Colonic mucosa (tissue), 4 donors: ENCODE measurements at places on chromosomes 2 and 18. TPM values are rescaled to one million over a fixed set of nuclear protein-coding genes. Genes with fewer than 3 reads are reported as not detected.

DNA sequence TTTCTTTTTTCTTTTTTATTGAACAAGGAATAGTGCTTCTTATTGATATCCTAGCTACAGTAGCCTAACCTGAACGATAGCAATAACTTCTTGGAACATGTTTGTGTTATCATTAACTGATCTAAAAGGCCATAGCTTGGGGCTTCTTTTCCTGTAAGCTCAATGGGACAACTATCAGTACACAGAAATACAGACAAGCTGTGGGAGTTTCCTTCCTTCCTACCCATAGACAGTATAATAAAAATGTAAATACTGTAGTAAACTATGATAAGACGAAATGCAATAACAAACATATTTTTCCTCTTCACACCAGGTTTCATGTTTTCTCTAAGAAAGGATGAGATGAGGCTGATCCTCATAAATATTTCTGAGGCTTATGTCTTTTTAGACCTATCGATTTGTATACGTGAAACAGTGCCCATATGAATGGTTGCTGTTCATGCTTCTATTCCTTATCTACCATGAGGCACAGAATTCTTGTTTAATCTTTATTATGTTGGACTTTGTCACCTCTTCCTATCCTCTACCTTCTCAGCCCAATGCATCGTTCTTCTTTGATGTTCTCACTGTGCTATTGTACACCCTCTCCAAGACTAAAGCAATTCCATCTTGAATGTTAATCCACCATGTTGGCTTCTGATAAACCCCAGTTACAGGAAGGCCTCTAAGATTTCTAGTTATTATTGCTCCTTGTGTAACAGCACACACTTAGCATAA is 361.4 kb downstream of the DCC start:
- H3K4me1 ChIP-seq = no peaks in the 10 kb centered on the region
- DNase-seq = no peak
- no peak overlapping the region for H3K27ac ChIP-seq
- H3K27me3 ChIP-seq = no peaks in the 10 kb centered on the region
- H3K36me3 ChIP-seq = no peaks in the 10 kb centered on the region
- H3K4me3 ChIP-seq = no peak overlapping the region

DNA sequence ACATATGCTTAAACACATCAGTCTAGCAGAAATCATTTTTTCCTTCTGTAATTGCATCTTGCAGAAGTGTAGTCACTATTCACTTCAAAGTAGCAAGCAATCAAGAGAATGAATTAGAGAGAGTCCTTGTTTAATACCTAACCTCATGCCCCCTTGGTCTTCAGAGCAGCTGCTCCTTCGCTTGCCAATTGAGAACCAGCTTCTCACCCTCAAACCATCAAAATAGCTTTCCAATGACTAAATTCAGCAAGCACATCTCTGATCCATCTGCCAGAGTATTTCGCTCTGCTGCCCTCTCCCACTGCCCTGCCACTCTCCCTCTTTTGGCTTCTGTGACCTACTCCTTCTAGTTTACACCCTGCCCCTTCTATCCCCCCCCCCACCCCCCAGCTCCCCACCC is 120.7 kb upstream of the AGAP1 start:
- no peaks in the 10 kb centered on the region for H3K36me3 ChIP-seq
- DNase-seq = no peak
- H3K4me3 ChIP-seq = no peak overlapping the region
- H3K4me1 ChIP-seq = no peaks in the 10 kb centered on the region

DNA sequence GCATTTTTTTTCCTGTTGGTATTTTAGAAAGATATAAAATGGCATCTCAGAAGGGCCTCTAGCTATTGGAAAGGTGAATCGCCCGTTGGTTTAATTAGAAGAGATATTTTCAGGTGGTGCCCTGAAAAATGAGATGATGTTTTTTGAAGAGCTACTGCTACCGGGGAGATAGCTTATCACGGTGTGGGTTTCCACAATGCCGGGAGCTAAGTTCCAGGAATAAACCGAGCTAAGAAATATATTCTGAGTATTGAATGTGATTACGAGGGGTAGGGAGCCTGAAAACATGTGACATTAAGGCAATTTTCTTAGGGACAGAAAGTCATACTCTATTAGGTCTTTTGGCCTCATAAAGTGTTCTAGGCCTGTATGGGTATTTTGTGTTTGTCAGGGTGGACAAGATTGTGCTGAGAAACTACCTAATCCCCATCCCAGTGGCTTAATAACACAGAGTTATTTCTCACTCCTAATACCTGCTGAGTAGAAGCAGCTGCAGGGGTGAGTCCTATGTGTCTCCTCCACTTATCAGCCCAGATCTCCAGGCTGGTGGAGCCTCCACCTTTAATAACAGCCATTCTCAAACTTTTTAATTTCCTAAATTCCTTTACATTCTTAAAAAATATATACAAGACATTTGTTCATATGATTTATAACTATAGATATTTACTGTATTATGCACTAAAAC is 150.2 kb downstream of the LRRTM1 start:
- no peaks in the 10 kb centered on the region for H3K36me3 ChIP-seq
- H3K4me1 ChIP-seq = no peaks in the 10 kb centered on the region
- no peak overlapping the region for H3K27ac ChIP-seq
- H3K4me3 ChIP-seq = no peak overlapping the region
- no peaks in the 10 kb centered on the region for H3K27me3 ChIP-seq

Gene CCDC68
- 46.8 TPM for total RNA-seq

- no peaks in the 10 kb centered on the region for H3K4me1 ChIP-seq
- H3K27ac ChIP-seq = no peak overlapping the region
- H3K4me3 ChIP-seq = no peak overlapping the region
- no peak for DNase-seq
- H3K36me3 ChIP-seq = no peaks in the 10 kb centered on the region
Observed at GRCh38 chr2:2974982-2975381, 402.6 kb downstream of the EIPR1 start.

GRCh38 chr2:188808947-188809355 is 165.2 kb upstream of the COL3A1 start:
- H3K27me3 ChIP-seq = no peaks in the 10 kb centered on the region
- DNase-seq = no peak
- no peaks in the 10 kb centered on the region for H3K4me1 ChIP-seq
- H3K27ac ChIP-seq = no peak overlapping the region

DNA sequence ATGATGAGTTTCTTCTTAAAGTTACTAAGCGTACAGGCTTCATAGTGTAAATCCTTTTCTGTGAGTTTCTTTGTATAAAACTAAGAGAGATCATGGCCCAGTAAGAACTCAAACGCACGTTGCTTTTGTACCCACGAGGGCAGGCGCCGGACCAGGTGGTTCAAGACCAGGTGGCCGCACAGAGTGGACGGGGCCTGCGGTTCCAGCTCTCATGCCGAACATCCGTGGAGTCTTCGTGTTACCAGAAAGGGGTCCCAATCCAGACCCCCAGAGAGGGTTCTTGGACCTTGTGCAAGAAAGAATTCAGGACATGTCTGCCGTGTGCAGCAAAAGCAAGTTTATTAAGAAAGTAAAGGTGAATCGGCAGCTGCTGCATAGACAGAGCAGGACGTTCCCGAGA is 53.0 kb downstream of the KCNG2 start:
- H3K27me3 ChIP-seq = no peaks in the 10 kb centered on the region
- DNase-seq = no peak
- no peaks in the 10 kb centered on the region for H3K4me1 ChIP-seq
- no peak overlapping the region for H3K27ac ChIP-seq
- H3K36me3 ChIP-seq = no peaks in the 10 kb centered on the region
